ENCODE measurements at places on chromosomes 5 and 9. TPM values are rescaled to one million over a fixed set of nuclear protein-coding genes. Genes with fewer than 3 reads are reported as not detected.

GRCh38 chr9:91034521-91034920 is 232.9 kb downstream of the SYK start:
- DNase-seq = no peak

DNA sequence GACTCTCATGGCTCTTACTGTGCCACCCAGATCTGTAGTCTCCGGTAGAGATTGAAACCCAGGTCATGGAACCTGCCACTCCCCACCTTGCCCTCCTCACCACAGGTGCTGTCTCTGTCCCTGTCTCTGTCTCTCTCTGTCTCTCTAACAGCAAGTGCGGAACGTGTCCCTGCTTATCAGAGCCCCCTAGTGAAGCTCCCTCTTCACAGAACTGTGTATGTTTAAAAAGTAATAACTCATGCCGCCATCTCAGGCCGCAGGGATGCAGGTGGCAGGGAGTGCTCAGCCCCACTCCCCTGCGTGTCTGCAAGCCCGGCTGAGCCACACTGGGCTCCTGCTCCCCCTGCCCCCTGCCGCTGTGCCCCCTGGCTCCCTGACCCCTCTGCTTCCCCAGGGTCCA is 43.8 kb downstream of the UNC5A start:
- DNase-seq = no peak

- no peak for DNase-seq
Observed at GRCh38 chr9:6889868-6890267, 132.1 kb downstream of the KDM4C start.

DNA sequence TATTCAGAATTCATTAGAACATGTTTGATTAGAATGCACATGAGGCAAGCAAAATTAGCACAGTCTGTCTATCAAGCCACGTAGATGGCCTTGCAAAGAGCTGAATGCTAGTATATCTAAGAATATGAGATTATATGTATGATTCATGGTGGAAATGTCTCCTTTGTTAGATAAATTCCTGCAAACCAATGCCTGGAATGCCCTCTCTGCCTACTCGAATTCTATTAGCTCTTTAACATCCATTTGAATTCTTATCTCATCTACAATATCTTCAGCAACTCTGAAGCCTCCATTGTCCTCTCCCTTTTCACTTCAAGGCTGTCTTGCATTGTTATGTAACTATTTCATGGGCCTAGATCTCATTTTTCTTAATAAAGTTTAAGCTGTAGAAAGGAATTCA is 205.5 kb downstream of the TMC1 start:
- peak; percentile 15 for DNase-seq

DNA sequence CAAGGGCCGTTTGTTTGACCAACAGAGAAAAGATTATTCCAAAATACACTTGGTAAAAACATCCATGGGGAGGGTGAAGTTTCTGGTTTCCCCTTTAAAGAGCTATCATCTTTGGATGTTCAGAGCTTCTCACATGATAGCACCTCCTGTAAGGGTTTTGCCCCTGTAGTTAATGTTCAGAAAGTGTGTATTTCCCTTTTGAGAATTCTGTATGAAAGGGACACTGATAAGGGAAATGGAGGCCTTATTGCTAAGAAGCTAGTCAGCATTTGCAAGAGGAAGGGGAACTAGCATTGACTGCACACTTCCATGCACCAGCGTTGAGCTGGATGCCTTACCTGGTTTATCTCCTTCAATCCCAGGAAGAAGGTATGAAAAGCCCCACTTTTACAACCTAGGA is 31.5 kb upstream of the C5orf58 start:
- DNase-seq = no peak

GRCh38 chr9:100021931-100022330 is 76.9 kb downstream of the ERP44 start:
- no peak for DNase-seq

- peak; percentile 60 for DNase-seq
Observed at GRCh38 chr9:85185486-85186217, 516.1 kb downstream of the NTRK2 start.

GRCh38 chr9:88528080-88528790 is 6.7 kb upstream of the NXNL2 start:
- no peak for DNase-seq

- DNase-seq = peak; percentile 77
Observed at GRCh38 chr5:27437594-27438200, 399.3 kb upstream of the CDH9 start.

DNA sequence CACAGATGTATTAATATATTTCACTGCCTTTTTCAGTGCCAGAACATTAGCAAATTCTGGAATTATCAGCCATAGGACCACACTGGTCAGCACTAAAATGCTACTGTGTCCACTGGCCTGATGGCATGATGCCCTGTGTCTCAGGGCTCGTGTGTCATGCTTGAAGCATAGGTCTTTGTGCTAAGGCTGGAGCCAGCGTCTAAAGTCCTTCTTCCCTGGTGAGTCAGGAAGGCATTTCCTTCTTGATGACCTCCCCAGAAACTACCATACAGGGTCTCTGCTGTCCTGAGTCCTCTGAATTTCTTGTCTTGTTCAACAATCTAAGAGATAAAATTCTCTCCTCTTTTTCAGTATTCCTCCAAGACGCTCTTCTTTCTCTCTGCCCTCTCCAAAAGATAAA is 489.9 kb downstream of the PSAT1 start:
- DNase-seq = peak; percentile 42

DNA sequence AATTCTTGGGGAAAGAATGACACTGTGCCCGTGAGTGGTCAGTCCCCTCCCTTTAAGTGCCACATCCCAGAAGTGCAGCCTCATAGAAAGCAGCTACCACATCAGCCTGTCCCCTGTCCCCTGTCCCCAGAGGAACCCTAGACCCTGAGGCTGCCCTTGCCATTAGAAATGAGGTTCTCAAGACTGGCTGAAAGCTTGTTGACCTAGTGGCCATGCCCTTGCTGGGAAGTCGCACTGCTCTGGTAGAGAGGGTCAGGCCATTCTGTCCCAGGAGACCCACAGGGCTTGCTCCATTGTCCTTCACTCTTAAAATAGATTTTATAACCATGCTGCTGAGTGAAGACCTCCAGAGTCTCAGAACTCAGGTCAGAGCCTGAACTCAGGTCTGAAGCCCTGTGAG is 184.5 kb downstream of the RGS3 start:
- DNase-seq = no peak

DNA sequence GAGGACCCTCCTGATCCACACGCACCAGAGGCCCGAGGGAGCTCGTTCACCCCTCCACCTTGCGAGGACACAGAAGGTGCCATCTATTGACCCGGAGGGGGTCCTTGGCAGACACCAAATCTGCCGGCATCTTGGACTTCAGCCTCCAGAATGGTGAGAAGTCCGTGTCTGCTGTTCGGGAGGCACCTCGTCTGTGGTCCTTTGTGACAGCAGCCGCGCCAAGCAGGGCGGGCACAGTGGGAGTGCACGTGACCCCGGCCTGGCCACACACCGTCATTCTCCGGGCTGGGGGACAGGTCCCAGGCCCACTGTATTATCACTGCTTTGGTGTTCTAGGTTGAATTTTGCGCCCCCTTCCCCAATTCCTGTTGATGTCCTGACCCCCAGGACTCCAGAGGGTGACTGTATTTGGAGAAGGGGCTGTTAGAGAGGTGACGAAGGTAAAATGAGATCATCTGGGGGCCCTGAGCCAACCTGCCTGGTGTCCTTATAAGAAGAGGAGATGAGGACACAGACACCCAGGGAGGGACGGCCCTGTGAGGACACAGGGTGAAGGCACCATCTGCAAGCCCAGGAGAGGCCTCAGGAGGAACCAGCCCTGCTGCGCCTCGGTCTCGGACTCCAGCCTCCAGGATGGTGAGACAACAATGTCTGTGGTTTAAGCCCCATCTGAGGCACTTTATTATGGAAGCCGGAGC is 15.7 kb downstream of the LPCAT1 start:
- no peak for DNase-seq

- peak; percentile 47 for DNase-seq
Observed at GRCh38 chr9:16002816-16003215, 450.0 kb downstream of the CCDC171 start.

GRCh38 chr5:135251093-135251492 is 147.9 kb downstream of the MACROH2A1 start:
- no peak for DNase-seq

The TNFSF8 gene
- not detected for total RNA-seq

The ACER2 gene
- total RNA-seq = 13.4 TPM

The SPATA6L gene
- total RNA-seq = 7.3 TPM

The AK6 gene
- 63.8 TPM for total RNA-seq

The DRD1 gene
- not detected for total RNA-seq

The COL5A1 gene
- 12.8 TPM for total RNA-seq

The DHX29 gene
- 23.4 TPM for total RNA-seq

The CDC25C gene
- total RNA-seq = 0.35 TPM
